ENCODE measurements at places on chromosomes 2 and 18.

- no peak for DNase-seq
These were observed 76.6 kb upstream of the ARL5A start for GRCh38 chr2:151904807-151905206.

DNA sequence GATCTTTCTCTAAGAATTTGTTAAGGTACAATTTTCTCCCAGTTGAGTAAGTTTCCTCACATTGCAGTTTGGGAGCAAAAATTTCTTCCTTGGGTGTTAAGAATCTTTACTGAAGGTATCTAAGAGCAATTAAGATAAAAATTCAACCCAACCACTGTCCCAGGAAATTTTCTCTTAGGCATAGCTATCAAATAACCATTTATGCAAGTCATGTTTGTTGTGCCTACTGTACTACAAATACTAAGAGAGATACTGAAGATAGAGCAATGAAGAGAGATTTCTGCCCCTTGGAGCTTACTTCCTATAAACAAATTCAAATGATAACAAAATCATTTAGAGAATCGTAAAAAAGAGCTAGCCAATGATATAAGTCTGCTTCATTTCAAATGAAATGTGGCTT, 402.8 kb downstream of the LRRTM4 start:
- no peak for DNase-seq

DNA sequence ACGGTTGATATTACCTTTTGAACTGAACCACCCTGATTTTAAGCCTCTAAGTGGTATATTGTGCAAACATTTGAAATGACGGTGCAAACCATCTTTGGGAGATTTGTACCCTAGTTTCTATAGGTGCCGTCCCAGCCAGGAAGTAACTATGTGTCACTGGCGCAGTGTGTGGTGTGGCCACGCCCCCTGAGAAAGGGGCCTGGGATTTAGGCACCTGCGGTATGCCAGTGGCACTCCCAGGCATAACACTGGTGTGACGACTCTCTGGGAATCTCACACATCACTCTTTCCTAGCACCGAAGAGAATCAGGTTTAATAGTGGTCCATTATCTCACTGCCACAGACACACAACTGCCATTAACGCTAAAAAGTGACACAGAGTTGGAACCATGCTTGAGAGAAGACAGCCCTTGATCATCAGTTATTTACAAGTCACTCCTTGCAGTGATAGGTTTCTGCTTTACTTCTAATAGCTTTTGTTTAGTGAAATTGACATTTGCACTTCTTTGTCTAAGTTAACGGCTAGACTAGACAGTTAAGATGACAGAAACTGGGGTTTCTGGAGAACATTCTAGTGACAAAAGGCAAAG, 11.1 kb downstream of the AQP4 start:
- DNase-seq, result peak; percentile 30

- peak; percentile 40 for DNase-seq
These were observed 73.1 kb downstream of the EIF2AK3 start for GRCh38 chr2:88554189-88554588.

DNA sequence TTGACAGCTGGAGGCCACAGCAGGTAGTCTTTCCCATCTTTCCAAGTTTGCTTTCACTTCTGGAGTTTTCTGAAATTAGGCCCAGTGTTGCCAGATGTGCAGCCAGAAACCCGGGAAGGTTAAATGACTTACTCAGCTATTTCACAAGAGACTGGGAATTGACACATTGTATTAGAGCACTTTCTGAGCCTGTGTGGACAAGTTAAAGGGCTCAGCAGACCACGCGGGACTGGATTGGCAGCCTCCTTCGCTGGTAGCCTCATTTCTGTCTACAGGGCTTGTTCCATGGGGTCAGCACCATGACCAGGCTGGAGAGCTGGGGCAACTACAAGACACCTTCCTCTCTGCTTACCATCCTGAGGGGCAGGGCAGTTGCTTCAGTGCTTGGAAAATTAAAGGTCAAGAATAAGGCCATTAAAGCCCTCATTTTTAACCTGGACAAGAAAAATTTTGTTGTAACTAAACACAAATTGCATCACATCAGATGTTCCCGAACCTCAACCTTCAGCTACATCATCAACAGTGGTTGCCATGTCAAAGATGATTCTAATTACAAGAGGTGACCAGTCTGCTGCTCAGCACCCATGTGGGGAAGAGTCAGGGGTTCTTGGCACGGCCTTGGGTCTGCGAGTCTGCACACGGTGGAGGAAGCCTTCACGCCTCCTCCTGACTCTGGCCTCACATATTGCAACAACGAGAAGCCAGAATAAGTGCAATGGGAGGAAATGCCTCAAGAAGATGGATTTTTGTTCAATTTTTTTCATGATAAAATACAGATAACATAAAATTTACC, 279.5 kb upstream of the RAB6C start:
- no peak for DNase-seq
